Sigmoid colon (tissue), 7 donors: ENCODE measurements at places on chromosomes 13 and 19. TPM values are rescaled to one million over a fixed set of nuclear protein-coding genes. Genes with fewer than 3 reads are reported as not detected.

DNA sequence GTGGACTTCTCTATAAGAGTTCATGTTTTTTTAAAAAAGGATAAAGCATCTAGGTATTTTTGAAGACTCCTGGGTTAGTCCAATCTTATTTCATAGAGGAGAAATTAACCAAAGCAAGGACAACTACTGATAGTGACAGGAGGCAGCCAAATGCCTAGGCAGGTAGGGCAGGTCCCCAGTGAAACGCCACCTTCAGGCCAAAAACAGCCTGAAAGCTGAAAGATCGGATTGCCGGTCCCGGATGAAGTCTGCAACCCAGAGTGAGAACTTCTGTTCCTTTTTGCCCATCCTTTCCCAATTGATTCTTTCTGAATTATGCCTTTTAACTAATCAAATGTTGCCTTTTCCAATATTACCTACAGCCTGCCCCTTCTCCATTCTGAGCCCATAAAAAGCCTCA is 6.1 kb upstream of the GGACT start:
- no peak for DNase-seq

DNA sequence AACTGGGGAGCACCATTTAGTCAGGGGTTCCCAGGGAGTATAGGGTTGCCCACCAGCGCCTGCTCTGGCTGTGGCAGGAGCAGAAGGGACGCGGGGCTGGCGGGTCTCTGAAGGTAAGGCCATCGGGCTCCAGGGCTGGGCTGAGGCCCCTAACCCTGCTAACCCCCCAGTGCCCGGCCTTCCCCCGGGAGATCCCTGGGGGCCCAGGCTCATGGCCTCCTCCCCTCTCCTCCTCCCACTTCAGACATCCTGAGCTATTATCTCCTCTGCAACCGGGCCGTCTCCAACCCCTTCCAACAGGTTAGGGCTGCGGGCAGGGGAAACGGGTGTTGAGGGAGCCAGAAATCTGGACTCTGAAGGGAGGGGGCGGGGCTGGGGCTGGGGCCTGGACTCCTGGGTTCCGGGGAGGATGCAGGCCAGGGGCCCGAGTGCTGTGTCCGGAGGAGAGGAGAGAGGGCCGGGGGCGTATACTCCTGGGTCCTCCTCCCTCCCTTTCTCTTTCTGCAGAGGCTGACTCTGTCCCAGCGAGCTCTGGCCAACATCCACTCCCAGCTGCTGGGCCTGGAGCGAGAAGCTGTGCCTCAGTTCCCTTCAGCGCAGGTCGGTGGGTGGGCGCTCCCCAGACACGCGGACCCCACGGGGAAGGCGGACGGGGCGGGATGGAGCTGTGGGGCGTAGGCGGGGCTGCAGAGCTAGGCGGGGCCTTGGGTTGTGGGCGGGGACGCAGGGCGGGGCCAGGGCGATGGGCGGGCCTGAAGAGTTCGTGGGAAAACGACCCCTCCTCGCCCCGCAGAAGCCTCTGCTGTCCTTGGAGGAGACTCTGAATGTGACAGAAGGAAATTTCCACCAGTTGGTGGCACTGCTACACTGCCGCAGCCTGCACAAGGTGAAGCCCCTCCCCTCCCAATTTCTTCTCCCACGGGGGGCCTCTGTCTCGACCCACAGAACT is 15.3 kb downstream of the TTYH1 start:
- DNase-seq: no peak

The CEACAM16 gene
- polyA plus RNA-seq: not detected

GRCh38 chr13:36142735-36143134 is 11.6 kb upstream of the DCLK1 start:
- DNase-seq: no peak

DNA sequence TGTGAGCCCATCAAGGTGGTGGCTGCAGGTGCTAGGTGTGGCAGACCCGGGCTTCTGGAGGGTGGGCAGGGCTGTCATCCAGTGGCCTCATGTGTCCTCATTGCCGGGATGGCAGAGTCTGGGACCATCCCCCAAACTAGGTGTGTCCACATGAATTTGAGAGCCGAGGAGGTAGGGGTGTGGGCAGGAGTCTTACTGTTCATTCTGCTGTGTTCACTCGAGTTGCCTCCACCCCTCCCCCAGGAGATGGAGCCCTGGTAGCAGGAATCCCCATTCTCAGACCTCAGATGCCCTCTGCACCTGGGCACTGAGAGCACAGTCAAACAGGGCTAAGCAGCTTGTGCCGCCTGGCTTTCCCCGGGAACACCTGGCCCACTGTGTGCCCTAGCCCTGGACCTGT is 22.4 kb downstream of the NAXD start:
- no peak for DNase-seq

- DNase-seq: no peak
Observed at GRCh38 chr13:50981686-50982085, 72.1 kb downstream of the RNASEH2B start.
